ENCODE measurements at places on chromosomes 11 and 22.

DNA sequence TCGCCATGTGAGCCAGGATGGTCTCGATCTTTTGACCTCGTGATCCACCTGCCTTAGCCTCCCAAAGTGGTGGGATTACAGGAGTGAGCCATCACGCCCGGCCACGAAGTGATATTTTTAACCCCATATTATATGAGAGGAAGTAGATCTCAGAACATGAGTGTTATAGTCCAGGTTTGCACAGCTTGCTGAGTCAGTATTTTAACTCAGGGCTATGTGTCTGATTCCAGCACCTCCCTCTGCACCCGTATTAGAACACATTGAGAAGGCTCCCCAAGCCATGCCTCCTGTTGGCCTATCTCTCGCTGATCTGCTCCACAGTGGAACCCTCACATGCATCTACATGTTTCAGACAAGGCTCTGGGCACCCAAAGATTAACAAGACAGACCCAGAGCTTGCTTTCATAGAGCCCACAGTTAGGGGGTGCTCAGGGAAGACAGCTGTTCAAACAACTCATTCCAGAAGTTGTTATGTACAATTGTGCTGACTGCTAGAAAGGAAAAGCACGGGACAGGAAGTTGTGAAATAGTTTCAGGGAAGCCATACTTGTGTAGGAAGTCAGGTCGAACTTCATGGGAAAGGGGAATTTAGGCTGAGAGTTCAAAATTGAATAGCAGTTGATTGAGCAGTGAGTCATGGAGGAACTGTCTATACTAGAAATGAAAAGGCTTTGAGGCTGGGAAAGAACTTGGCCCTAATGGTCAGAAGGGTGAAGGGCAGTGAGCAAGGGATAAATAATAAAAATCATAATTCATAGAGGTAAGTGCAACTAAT lies 49.3 kb upstream of the CLPB start:
- peak; percentile 83 for DNase-seq

DNA sequence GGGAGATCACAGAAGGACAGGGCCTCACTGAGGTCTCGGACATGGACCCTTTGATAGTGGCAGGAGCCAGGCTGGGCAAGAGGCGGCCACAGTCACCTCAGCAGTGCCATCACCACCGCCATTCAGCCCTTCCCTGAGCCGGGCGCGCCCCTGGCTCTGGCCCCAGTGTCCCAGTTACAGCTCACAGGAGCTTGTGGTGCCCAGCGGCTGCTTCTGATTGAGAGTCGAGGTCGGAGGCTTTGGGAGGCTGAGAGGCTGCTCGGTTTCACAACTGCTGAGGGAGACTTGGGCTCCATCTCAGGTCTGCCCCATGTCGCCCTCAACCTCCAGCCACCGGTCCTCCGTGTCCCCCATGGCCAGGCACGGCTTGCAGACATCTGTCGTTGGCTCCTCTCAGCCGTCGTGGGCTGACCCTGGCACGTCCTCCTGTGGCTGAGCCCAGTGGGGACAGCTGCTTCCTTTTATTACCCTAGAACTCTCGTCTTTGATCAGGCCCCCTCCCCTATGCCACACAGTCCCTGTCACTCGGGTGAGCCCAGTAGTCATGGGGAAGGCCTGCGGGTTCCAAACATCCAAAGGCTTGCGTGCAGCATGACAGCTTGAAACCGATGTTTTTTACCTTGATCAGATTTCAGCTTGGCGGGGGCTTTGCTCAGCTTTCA lies 28.4 kb upstream of the PPP6R3 start:
- DNase-seq = no peak

DNA sequence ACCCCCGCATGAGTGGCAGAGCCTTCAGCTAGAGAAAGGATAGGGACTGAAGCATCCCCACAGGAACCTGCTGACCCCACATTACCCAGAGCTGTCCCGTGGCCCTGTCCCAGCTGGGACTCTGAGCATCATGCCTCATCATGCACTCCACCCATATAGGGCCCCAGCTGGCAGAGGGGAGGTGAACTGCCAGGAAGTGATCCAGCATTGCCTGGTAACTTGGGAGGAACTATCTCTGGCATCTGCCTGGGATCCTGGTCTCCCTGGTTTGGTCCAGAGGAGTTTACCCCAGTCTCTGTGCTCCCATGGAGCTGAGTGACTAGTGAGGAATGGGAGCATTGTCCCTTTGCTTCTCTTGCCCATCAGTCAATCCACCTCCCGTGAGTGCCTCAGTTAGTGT lies 228.8 kb downstream of the GRIK4 start:
- DNase-seq = no peak

DNA sequence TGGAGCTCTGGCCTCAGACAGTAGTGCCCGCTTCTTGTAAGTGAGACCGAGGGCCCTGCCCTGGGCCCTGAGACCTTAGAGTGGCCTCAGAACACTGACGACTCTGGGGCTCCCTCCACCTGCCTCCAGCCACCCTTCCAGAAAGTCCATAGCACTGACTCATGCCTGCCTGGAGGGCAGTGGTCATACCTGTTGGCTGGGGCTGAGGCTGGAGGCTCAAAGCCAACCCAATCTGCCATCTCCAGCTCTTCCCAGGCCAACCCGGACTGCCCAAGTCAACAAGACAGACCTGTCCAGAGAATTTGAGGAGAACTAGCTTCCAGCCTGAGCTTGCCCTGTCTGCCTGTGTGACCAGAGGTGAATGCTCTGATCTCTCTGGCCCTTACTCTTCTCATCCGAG lies 66.9 kb upstream of the TTLL12 start:
- DNase-seq = no peak

- DNase-seq = no peak
Observed at GRCh38 chr11:89346601-89347000, 144.6 kb downstream of the NOX4 start.

DNA sequence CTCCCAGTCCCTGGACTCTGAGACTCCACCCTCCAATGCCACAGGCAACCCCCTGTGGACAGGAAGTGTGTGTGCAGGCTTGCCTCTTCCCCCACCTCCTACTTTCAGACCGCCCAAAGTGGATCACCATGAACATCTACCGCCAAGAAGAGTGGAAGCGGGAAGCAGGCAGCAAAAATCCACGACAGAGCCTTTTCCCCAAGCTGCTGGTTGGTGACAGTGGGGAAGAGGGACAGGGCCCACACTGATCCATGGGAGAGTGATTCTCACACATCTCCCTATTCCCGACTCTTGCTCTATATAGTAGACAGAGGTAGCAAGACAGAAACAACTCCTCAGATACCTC lies 53.4 kb upstream of the SPATA19 start:
- DNase-seq = no peak
